ENCODE measurements at places on chromosomes 3 and 15.

DNA sequence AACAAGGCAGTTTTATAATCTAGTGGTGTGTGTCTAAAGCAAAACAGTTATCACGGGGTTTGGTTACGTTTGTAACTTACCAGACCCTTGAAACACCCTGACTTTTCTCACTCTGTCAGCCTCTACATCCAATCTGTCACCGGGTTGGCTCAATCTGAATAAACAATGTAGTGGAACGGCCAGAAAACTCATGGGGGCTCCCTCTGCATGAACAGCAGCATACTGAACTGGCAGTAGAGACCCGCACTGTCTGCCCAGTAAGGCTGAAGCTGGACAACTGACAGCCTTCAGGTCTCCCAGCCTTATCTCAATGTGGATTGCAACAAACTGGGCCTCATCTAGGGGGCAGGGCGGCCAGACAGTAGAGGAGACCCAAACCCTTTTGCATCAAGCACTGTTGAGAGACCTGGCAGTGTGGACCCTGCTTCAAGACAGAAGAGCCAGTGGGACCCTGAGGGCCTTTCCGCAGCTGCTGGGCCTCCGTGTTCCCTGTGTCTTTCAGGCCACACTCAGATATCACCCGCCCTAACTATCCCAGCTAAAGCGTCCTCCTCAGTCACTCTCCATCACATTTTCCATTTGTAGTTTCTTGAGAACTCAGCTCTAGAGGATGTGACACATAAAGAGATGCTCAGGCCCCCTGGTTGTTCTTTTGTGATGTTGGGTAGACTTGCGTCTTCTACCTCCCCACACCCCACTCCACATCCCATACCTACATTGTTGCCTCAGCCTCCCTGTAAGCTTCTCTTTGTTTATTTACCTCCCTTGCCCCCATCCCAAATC, 181.2 kb upstream of the NR2E3 start:
- peak; percentile 53 for DNase-seq

DNA sequence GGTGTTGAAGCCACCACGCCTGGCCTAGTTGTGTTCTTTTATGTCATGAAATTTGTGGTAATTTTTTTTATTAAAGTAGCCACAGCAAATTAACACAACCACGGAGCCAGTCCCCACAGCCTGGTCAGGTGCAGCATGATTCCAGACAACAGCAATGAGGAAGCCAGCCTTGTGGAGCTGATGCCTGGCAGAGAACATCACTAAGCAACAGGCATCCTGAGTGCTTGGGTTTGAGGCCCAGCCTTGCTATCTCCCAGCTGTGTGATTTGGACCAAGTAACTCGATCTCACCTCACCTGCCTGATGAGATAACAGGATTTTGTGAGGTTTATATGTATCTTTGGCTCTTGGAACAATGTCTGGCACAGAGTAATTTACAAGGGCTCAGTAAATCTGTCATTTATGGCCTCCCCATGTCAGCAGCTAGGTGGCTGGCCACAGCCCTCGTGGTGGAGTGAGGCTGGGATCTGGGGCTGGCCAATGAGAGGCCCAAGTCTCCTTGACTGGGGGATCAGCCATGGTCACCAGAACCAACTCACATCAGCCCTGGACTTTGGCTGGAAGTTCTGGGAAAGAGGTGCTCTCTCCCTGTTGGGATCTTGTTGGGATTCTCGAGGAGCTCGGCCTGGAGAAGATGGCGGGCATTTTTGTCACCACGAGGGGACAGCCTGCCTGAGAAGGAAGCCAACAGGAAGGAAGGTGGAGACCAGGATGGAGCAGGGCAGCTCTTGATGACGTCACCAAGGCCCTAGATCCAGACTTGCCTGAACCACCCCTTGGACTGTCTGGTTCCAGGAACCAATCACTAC, 22.8 kb upstream of the FLNB start:
- no peak for DNase-seq

DNA sequence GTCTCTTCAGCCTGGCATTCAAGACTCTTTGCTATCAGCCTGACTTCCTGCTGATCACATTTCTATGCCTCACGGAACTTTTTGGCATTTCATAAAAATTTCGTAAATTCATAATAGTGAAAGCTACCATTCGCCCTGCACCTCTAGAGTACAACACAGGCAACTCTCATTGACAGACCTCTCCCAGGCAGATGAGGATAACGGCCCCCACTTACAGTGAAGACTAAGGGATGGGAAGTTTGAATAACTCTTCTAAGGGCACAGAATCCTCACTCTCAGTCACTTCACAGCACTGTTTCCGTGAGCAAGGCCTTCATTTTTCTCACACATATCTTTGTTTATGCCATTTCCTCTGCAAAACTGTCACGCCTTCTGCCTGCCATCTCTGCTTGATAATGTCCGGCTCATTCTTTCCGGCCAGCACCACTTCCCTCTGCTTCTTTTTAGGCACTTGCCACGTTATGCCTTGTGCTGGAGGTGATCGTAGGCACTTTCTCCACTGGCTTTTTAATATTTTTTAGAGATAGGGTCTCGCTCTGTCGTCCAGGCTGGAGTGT, 224.1 kb upstream of the HES1 start:
- peak; percentile 45 for DNase-seq

DNA sequence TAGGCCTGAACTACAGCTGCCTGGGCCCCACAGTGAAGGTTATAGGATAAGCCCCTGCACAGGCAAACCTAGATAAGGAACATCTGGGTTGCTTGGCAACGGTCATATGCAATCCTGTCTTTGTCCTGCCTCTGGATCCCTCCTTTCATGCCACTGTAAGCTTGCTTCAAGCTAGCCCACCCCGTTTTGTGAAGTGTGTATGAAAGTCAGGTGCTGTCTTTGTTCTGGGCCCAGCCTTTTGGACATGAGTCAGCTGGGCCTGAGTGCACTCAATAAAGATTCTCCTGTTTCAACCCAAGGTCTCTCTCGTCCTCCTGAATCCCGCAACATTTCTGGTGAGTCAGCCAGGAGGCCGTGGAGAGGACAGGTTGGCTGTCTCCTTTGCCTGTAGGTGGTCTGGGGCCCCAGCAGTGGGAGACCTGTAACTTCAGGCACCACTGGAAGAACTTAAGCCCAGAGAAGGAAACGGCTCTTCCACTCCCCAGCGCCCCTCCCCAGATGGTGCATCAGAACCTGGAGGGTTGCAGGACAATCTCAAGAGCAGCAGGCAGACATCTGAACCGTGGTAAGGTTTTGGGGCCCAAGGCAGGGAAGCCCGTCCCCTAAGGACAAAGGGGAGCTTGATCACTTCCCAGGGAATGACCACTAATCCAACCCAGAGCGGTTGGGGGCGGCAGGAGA, 8.3 kb upstream of the SLC9C1 start:
- peak; percentile 75 for DNase-seq

- DNase-seq = no peak
These were observed 14.8 kb downstream of the PPP2R3A start for GRCh38 chr3:135980343-135980742.

DNA sequence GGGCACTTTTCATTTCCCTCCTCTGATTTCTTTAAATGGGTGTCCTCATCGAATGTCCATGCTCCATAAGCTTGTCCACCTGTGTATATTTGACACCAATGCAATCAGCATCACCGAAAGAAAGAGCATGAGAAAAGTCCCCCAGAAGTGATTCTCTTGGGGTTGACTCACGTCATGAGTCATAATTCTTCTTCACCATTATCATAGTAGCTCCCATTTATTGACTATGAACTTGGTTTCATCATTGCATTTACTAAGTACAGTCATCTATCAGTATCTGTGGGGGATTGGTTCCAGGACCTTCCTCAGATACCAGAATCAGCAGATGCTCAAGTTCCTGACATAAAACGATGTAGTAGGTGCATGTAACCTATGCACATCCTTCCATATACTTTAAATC, 372.5 kb upstream of the CFAP20DC start:
- no peak for DNase-seq

DNA sequence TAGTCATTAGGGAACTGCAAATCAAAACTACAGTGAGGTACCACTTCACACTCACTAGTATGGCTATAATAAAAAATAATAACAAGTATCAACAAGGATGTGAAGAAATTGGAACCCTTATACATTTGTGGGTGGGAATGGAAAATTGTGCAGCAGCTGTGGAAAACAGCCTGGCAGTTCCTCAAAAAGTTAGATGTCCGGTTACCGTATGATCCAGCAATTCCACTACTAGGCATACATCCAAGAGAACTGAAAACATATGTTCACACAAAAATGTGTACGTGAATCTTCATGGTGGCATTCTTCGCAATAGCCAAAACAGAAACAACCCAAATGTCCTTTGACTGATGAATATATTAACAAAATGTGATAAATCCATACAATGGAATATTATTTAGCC, 187.9 kb upstream of the LYSMD4 start:
- peak; percentile 76 for DNase-seq

GRCh38 chr3:192835818-192836815, 81.5 kb downstream of the MB21D2 start:
- no peak for DNase-seq

- DNase-seq = no peak
These were observed 5.2 kb upstream of the TRPM1 start for GRCh38 chr15:31106495-31107300.

GRCh38 chr3:156764751-156765150, 61.4 kb upstream of the LEKR1 start:
- no peak for DNase-seq

DNA sequence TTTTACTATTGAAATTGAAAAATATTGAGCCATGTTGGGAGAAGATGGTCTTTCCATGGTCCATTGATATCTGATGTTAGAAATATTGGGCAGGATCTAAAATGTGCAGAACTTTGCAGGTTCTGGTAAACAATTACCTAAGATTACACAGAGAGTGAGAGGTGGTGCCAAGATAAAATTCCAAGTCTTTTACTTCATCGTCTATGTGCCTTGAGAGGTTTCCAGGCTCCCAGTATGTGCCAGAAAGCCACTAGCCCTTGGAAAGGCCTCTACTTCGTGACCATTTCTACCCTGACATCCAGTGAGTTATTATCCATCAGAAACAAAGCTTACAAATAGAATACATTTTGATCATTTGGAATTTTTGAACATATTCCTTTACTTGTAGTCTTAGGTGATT, 27.6 kb downstream of the CD200 start:
- no peak for DNase-seq

GRCh38 chr3:149796026-149796425, 3.7 kb upstream of the ANKUB1 start:
- no peak for DNase-seq

DNA sequence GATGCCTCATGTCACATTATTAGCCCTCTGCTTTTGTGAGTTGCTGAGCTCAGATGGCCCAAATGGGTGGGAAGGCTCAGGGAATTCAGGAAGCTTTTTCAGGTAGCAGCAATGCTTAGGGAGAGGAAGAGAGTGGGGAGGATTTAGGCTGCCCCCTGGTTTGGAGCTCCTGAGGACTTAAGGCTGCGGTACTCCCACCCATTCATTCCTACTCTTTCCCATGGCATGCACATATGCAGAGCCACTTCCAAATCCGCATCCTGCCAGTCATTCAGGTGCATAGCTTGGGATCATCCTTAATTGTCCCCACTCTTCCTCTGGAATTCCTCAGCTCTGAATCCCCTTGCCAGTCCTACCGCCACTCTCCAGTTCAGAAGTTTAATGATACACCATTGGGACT, 343.1 kb upstream of the FRG2C start:
- DNase-seq = no peak

DNA sequence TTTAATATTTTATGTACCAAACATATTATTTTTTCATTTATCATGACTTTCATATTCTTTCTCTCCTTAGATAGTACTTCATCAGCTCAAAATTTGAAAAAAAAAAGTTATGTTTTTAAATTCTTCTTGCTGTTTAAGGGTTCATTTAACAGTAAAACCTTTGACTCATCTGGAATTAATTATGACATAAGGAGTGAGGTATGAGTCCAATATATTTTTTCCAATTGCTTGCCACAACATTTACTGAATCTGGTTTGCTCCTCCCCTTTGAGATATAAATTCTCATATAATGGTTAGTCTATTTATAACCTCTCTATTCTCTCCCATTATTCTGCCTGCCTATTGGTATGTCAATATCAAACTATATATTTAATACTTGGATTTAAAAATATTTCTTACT, 387.8 kb downstream of the TUSC7 start:
- no peak for DNase-seq

DNA sequence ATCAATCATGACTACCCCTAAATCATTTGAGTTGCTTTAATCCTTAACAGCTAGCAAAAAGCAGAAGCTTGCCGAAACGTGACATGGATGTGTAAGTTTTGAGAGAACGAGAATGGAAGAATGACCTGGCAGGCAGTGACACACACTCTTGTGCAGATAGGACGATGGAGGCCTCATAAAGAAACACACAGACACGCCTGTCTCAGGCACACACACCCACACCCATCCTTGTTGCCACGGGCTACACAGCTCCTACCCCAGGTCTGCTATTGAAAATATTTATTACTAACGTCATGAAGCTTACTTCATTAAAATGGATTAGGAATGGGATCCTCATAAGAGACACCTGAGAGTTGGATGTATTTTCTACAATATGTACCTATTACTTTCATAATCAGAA, 8.5 kb downstream of the MYO5C start:
- DNase-seq = no peak

DNA sequence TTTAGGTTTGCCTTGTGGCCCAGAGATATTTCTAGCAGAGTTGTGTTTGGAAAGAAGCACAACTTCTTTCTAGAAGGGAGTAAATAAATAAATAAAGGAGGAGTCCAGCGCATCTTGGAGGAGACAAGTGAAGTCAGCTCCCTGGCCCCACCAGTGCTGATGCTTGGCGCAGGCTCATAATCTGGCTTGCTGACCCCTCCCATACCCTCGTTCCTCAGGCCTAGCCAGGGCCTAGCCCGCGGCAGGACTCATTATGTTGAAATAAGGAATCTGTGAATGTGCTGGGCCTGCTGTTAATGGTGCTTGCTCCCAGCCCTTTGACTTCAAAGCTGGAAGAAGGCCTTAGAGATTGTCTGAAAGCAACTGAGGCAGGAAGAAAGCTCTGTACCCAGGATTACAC, 3.1 kb downstream of the ZNF710 start:
- peak; percentile 66 for DNase-seq

Data from lung (tissue), 17 donors.